ENCODE measurements at places on chromosomes 12 and 14.

DNA sequence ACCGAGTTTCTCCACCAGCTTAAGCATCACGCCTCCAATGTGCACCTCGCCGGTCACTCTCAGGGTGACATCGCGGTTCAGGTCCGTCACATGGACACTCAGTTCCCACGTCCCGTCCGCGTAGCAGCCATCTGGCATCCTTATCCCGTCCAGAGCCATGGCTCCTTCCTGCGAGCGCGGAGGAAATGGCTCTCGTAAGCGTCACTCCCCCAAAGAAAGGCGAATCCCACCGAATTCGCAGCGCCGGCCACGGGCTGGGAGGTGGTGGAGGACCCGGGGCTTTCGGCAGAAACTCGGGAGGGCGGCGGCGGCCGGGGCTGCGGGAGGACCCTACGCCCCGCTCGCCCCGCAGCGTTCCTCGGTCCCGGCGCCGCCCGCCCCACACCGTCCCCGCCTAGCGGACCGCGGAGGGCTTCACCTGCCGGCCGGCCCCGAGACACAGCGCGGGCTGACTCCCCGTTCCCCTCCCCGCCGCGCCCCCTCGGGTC lies 396 bp downstream of the FERMT2 start:
- DNase-seq: no peak

DNA sequence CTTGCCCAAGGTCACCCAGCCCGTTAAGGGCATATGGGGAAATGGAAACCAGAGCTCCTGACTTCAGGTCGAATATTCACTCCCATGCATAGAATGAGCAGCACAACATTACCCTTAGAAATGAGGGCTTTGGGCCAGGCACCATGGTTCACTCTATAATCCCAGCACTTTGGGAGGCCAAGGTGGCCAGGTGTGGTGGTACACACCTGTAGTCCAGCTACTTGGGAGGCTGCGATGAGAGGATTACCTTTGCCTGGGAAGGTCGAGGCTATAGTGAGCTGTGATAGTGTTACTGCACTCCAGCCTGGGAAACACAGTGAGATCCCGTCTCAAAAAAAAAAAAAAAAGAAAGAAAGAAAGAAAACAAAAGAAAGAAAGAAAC lies 341.0 kb upstream of the TMPO start:
- no peak for DNase-seq

DNA sequence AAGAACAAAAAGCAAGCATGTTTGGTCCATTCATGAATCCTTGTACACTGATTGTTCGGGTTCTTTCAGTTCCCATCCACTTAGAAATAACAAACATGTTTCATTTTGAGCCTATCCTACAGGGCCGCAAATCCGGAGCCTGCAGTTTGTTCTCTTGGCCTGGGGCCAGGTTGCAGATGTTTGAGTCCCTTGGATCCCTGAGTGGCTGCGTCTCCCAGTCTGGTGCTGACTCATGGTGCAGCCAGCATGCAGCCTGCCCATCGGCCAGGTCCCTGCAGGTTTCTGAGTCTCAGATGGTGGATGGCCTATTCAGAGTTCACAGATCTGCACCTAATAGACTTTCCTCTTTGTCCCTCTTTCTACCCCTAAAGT lies 1.9 kb upstream of the DYNC1H1 start:
- DNase-seq: no peak

DNA sequence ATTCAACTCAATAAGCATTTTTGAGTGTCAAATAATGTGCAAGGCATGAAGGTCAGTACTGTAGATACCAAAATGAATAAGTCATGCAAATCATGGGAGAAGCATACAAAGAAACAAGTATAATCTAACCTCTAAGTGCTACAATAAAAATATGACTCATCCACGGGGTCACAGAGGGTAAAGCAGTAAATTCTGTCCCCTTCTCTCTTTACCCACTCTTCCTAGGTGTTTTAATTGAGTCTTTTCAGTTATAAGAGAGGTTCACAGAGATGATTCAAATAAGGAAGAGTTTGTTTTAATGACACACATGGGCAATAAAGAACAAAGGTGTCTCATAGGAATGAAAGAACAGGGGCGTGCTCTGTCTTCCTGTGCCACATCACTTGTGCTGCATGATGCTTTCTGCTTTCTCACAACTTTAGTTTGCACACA lies 71.5 kb upstream of the DAAM1 start:
- DNase-seq: no peak

DNA sequence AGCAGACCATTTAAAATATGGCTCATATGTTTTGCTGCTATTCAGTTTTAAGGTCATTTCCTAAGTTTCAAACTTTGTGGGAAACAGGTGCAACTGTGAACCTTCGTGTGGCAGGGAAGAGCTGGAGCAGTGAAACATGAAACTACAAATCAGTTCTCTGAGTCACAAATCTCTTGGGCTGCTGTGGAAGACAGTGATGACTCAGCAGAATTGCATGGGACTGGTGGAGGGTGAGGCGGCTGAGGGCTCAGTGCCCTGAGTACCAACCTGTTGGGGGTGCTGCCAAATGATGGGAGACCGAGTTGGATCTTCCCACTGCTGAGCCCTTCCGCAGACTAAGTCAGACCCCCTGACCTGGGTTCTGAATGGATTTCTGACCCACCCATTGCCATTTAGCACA lies 8.4 kb upstream of the CALM1 start:
- DNase-seq: no peak
